ENCODE measurements at places on chromosomes 11 and 22.

GRCh38 chr11:67027943-67028542 lies 5.1 kb downstream of the SYT12 start:
- no peak for DNase-seq

DNA sequence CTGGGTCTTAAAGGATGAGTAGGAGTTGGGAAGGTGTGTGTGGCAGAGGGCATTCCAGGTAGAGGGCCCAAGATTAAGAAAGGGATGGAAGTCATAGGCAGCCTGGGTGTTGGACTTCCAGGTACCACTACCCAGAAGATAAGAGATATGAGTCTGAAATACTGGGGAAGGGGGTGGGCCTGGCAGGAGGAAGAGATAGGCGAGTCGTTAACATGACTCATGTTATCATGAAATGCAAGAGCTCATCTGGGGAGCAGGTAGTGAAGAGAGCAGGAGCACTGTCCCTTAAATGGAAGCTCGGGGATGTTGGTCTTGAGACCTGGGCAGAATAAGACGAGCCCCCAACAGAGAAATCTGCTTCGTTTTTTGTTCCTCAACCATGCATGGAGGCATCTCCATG lies 10.2 kb downstream of the ZC3H7B start:
- DNase-seq: no peak

DNA sequence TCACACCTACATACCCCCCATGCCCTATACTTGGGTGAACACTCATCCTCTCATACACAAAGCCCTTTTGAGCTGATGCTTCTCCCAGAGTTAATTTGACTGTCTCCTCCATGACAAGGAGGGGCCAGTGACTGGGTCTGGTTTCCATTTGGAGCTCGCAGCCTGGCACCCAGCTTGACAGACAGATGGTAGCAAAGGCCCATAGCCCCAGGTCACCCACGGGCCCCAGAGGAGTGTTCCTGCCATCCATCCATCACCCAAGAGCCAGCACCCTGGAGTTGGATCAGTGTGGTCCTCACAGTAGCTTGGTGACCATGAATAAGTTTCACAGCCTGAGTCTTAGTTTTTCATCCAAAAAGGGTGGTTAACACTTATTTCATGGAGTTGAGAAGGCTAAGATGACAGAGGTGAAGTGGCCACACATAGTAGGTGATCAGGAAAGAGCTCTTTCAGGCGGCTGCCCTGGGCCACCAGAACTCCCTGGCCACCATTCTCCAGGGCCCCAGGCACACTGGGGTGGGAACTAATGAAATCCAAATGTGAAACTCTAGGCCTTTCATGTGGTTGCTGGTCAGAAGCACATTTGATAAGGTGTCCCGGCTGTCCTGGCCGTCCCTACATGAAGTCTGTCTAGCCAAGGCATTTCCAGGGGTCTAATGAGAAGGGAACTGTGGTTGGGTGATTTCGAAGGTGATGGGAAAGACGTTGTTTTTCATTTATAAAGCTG lies 42.4 kb downstream of the LIF start:
- no peak for DNase-seq

DNA sequence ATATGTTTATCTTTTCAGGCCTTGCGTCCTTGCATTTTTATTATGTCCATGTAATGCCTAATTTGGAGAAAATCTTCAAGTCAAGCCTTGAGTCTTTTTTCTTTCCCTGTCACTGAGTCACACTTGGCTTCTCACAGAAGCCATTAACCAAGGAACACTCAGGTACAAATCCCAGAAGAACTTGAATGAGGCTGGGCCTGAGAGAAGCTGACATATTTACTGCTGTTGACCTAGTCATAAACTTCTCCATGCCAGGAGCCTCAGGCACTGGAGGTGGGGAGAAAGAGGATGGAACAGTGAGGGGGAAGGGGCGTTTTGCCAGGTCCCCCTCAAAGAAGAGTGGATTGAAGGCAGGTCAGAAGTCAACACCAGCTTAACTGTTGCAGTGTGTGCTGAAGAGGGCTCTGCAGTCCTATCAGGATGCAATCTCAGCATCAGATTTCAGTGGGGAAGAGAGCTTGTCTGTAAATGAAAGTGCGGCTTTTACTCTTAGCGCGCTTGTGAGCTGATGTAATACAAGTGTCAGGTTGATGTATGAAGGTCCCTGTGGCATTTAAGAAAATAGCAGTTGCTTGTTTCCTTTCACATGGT lies 526.0 kb downstream of the ETS1 start:
- peak; percentile 66 for DNase-seq

DNA sequence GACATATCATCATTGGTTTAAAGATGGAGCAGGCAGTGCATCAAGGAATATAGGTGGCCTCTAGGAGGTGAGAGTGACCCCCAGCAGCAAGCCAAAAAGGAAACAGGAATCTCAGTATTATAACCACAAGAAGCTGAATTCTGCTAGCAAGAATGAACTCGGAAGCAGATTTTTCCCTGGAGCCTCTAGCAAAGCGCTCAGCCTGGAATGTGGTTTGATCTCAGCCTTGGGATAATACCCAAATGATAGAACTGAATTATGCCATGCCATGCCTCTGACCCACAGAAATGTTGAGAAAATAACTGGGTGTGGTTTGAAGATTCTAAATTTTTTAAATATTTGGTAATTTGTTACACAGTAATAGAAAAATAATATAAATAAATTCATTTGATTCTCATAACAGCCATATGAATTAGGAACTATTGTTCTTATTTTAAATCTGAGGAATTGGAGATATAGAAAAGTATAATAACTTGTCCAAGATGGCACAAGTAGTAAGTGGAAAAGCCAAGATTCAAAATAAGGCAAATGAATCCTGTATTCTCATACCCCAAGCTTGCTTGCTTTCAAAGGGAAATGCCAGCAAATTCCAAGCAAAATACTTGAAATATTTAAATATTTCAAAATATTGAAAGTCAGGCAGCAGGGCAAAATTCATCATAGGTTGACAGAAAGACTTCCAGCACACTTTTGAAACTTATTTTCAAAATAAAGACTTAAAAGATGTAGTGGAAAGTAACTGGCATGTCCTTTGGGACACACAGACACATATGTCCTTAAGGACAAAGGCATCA lies 567.4 kb downstream of the KCNA4 start:
- DNase-seq: no peak

- no peak for DNase-seq
Measured at GRCh38 chr11:45880772-45881570, 4.5 kb upstream of the MAPK8IP1 start.

- no peak for DNase-seq
Measured at GRCh38 chr22:24120044-24120443, 61.2 kb upstream of the SUSD2 start.

- DNase-seq: no peak
Measured at GRCh38 chr22:44782363-44782963, 30.1 kb downstream of the ARHGAP8 start.

- DNase-seq: no peak
Measured at GRCh38 chr11:89420981-89421380, 70.2 kb downstream of the NOX4 start.

DNA sequence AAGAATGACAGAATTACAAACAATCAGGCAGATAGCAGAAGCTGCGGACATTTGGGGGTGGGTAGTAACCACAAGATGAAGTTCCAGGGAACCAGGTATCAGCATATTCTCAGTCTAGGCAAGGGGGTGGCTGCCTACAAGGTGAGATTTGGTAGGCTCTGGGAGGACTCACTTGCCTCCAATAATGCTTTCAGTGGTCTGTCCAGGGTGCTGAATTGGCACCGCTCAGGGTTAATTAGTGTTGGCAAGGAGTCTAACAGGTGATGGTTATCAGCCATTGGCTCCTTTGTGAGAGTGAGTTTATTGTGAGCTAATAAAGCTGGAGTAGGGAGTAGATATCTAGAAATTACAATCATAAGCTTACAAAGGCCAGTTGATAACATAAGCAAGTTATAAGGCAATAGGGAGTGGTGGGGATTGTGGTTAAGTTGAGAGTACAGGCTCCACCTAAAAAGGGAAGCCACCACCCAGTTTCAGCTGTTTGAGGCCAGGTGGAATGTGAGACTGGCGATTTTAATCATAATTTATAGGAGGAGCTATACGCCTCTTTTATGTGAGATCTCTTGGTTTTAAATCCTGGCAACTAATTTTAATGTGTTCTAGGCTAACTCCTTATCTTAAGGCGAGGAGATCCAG lies 320.5 kb downstream of the MIAT start:
- no peak for DNase-seq

- DNase-seq: no peak
Measured at GRCh38 chr11:14119357-14119756, 156.8 kb downstream of the SPON1 start.

DNA sequence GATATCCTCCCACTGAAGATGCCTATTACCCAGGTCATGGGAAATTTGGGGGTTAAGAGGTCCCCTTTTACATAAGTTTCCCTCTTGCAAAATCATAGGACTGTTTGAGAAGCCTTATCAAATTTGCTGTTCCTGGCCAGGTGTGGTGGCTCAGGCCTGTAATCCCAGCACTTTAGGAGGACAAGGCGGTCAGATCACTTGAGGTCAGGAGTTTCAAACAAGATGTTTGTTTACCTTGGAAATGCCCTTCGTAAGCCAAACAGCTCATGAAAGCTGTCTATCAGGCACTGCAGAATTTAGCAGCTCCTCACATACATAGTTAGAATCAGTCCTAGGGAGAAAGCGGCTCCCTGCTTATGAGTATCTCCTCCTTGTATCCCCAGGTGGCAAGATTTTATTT lies 4.9 kb upstream of the EI24 start:
- no peak for DNase-seq

- no peak for DNase-seq
Measured at GRCh38 chr22:38305471-38306448, 11.5 kb downstream of the CSNK1E start.

DNA sequence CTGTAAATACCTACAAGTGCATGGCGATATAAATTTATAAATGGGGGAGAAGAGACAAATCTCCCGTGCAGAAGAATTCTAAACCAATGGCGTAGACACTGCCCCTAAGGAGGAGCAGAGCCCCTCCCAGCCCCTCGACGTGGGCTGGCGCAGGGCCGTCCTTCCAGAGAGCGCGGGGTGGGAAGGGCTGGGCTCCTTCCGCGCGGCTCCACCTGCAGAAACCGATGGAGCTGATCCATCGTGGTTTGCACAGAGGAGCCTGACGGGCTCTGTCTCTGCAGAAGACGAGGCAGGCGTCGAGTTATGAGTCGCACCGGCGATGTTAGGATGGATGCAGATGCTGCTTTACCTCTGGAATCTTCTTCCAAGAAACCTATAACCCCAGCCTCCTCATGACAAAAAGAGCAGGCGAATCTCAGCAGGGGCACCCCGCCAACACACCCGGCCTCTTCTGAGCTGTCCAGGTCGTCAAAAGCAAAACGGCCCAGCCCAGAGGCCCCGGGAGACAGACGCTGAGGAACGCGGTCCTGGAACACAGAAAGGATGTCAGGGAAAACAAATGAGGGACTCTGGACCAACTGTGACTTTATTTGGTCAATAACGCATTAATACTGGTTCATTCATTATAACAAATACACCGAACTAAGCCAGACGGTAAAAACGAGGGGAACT lies 11.0 kb upstream of the B4GALNT4 start:
- no peak for DNase-seq

- DNase-seq: peak; percentile 36
Measured at GRCh38 chr11:94776351-94777321, 8.5 kb downstream of the AMOTL1 start.

- DNase-seq: no peak
Measured at GRCh38 chr22:28978863-28979796, 82.5 kb downstream of the C22orf31 start.

GRCh38 chr22:43945632-43946383 lies 9.4 kb upstream of the SAMM50 start:
- DNase-seq: no peak

GRCh38 chr11:131978351-131978750 lies 607.9 kb downstream of the NTM start:
- no peak for DNase-seq

- DNase-seq: no peak
Measured at GRCh38 chr11:83609191-83609590, 323.0 kb upstream of the CCDC90B start.

DNA sequence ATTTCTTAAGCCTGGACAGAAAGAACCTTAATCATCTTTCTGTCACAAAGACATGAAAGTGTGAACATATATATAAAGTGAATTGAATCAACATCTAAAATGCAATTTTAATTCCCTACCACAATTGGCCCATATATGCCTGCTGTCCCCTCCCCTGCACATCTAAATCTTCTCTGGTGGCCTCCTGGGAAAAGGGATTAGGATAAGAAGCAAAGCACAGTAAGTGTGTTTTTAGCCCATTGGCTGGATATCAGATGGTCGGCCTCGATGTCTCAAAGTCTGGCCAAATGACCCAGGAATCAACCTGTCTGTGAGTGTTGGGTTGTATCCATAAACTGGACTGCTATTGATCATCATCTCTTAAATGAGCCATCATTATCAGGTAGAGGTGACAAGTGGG lies 5.8 kb downstream of the MMP3 start:
- no peak for DNase-seq

- DNase-seq: no peak
Measured at GRCh38 chr22:19892257-19892879, 37.7 kb upstream of the GNB1L start.

GRCh38 chr11:93477684-93478234 lies 65.4 kb downstream of the SMCO4 start:
- DNase-seq: no peak

DNA sequence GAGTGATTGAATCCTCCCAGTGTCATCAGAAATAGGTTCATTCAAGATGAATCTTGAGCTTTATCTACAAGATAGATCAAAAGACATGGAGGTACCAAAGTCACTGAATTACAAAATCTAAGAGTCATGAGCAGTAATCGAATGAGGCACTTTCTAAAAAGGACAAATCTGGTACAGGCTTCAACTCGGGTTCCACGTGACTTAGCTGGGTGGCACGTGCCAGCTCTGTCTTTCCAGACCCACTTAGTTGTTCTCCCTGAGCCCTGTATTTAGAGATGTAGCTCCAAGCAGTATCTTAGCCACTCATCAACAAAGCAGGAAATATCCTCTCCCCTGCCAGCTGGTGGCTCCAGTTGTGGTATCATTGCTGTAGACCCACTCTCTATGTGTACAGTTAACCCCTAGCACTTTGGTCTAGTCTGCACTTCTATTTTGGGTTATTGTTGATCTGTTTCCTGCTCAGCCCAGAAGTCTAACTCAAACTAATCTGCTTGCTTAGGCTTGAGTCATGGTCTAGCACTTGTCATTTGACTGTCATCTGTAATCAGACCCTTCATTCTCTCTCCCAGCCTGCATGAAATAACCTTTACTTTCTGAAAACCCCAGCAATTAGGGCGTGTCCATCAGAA lies 528.7 kb downstream of the ETS1 start:
- no peak for DNase-seq

DNA sequence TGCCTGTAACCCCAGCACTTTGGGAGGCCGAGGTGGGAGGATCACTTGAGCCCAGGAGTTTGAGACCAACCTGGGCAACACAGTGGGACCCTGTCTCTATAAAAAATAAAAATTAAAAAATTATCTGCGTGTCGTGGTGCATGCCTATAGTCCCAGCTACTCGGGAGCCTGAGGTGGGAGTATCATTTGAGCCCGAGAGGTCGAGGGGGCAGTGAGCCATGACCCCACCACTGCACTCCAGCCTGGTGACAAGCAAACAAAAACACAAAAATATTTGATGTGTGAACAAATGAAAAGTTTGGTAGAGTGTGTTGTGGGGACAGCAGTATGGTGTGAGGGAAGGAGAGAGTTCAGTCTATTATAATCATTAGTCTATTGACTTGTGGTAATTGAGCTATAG lies 90.8 kb upstream of the PARVA start:
- DNase-seq: no peak

GRCh38 chr11:95660038-95660437 lies 129.5 kb downstream of the FAM76B start:
- no peak for DNase-seq

Measured in NCI-H1436 treated with DMSO at 0.1 percent for 48 hours (cell line).